ENCODE measurements at places on chromosomes 16 and 17.

DNA sequence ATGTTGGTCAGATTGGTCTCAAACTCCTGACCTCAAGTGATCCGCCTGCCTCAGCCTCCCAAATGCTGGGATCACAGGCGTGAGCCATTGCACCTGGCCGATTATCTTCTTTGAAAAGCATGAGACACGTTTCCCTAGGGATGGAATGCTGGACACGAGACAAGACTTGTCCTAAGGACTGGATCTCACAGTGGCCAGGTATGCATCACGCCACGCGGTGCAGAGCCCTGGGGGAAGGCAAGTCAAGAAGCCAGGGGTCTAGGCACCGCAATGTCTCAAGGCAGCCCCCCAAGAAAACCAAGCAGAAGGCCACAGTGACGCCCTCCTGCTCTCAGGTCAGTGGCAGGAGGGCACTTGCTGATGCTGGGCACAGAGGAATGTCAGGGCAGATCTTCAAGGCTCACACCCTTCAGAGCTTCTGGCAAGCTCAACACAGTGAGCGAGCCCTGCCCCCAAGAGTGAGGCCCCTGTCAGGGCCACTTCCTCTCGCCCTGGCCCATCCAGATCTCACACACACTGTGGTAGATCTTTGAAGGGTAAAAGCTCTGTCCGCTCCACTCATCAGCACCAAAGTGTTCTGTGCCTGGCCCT is 134.7 kb downstream of the ZNF778 start:
- no peak for DNase-seq

DNA sequence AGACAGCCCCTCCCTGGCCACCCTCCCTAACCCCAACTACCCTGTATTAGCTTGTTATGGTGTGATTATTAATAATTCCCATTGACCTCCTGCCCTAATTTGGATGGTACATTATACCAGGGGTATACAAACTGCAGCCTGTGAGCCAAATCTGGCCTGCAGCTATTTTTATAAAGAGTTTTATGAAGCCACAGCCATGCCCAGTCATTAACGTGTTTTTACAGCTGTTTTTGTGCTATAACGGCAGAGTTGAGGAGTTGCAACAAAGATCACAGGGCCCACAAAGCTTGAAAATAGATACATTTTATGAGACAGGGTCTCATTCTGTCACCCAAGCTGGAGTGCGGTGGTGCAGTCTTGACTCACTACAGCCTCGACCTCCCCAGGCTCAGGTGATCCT is 6.0 kb downstream of the METTL22 start:
- no peak for DNase-seq

DNA sequence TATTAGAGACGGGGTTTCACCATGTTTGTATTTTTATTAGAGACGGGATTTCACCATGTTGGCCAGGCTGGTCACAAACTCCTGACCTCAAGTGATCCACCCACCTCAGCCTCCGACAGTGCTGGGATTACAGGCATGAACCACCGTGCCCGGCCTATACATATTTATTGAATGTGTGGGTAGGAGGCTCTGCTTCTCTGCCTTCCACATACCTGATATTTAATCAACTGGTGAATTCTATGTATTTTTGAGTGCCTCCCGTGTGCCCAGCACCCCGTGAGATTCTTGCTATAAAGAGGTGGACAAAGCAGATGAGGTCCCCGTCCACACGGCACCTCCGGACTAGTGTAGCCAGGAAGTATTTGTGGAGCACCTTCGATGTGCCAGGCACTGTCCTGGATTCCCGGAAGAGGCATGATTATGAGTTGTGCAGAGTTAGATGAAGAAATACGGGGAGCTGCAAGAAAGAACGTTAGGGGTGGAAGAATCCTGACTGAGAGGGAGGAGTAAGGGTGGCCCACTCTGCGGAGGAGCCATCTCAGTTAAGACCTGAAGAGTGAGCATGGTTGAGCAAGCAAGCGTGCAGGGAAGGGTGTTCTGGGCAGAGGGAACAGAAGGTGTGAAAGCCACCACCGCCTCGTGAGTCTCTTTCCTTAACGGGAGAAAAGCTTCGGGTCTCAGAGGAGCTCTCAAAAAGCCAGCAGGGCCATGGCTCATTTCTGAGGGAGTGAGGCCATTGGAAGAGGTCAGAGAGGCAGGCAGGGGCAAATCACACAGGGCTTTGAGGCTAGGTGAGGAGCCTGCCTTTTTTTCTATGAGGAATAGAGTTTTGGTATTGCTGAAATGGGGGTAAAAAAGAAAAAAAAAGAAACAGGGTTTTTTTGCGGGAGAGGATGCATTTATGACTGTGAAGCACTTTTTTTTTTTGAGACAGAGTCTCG is 21.2 kb downstream of the CRISPLD2 start:
- DNase-seq, result no peak

DNA sequence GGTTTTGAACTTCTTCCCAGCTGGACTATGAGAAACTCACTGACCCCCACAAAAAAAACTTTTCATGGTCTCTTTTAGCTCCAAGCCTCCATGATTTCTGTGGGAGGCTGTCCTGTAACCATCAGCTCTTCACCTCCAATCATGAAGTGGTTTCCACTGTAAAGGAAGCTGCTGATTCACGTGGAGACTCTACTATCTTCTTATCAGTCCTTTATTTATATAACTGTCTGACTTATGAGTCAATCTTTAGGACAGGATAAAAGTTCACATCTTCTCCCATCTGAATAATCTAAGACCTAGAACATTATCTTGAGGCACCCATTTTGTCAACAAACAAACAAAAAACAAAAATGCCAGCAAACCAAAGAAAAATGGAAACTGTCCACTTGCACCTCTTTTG is 409.9 kb downstream of the SLC39A11 start:
- DNase-seq, result no peak

DNA sequence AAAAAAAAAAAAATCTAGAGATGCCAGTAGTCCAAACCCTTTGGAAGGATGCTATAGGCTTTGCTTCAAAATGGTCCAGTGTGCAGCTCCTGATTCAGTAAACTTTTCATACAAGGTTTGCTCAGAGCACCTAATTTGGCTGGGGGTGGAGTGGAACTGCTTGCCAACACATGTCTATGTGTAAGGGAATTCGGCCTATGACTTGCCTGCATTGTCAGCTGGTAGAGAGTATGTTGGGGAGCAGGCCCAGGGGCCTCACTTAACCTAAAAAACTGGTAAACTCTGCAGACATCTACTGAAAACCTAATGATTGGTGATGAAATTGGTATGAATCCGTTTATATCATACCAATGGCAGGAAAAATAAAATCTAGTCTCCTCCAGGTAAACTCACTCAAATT is 1.5 kb upstream of the MFSD6L start:
- DNase-seq, result no peak

All from mesenteric fat pad (tissue), 1 donor.